ENCODE measurements at places on chromosomes 4 and X. TPM values are rescaled to one million over a fixed set of nuclear protein-coding genes. Genes with fewer than 3 reads are reported as not detected.

GRCh38 chrX:68596871-68597270, 50.6 kb upstream of the STARD8 start:
- DNase-seq: no peak

DNA sequence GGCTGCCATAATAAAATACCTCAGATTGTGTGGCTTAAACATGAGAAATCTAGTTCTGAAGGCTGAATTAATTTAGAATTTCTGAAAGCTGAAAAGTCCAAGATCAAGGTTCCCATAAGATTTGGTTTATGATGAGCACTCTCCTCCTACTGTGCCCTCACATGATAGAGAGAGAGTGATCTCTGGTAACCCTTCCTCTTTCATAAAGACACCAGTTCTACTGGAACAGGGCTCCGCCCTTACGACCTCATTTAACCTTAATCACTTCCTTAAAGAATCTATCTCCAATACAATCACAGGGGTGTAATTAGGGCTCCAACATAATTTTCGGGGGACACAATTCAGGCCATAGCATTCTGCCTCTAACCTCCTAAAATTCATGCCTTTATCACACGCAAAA, 194.0 kb upstream of the MAB21L2 start:
- no peak for DNase-seq

GRCh38 chrX:110131031-110131430, 128.1 kb downstream of the TMEM164 start:
- no peak for DNase-seq

- no peak for DNase-seq
Observed at GRCh38 chrX:132443196-132444135, 45.4 kb downstream of the MBNL3 start.

DNA sequence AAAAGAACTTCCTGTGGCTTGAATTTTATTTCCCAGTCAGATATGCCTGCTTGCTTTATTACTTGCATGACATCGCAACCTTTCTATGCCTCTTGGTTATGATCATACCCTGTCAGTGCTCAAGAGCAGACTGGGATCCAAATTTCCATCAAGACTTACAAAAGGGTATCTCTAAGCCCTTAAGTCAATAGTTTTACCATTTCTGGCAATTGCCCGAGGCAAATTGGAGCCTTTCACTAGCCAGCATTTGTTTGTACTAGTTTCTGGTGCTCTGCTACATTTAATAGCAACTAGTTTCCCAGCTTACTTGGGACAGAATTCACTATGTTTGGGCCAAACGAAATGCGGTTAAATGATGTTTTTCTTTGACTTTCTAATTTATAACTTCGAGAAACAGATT, 73.2 kb upstream of the ITM2A start:
- DNase-seq: no peak

DNA sequence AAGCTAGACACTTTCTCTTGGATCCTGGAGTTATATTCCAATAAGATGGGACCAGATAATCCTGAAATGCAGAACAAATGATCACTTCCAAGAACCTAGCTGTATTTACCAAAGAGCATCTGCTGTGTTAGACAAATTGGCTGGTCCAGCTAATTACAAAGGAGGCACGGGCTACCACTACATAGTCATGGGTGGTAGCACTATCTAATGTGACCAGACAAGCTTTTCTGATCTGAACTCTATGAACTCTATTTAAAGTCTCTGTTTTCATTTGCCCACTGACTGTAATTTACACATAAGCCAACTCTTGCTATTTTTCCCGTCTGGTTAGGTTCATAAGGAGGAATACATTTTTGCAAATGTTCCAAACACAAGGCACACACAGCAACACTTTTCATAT, 34.6 kb downstream of the LNX1 start:
- no peak for DNase-seq

GRCh38 chr4:122662701-122663100, 41.8 kb upstream of the IL21 start:
- no peak for DNase-seq

GRCh38 chr4:3767570-3768288, 1.5 kb downstream of the ADRA2C start:
- DNase-seq: no peak

DRD5 gene
- total RNA-seq: not detected
